Fibroblast of skin of right quadriceps (primary cell): ENCODE measurements at places on chromosomes 7 and 10.
A peak's percentile ranks its signal among the peaks of the same experiment; 100 is the strongest.

GRCh38 chr7:24108906-24109376, 175.0 kb upstream of the NPY start:
- no peak for DNase-seq

DNA sequence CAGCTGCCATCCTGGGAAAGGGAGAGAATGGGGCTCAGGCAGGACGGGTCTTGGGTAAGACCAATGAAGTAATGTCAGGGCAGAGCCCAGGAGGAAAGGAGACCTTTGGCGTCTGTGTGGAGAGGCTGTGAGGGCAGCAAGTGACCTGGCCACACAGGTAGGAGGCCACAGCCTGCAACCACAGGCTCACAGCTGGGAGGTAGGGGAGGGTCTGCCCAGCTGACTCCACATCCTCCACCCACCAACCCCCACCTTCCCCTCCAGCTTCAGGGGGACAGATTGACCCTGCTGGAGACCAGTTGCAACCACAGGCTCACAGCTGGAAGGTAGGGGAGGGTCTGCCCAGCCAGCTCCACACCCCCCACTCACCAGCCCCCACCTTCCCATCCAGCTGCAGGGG, 262.2 kb upstream of the TCERG1L start:
- DNase-seq = no peak

- no peak for DNase-seq
Observed at GRCh38 chr10:7738536-7739407, 35.7 kb downstream of the ITIH2 start.

- peak; percentile 85 for DNase-seq
Observed at GRCh38 chr7:94338921-94339371, 55.7 kb upstream of the COL1A2 start.

- peak; percentile 30 for DNase-seq
Observed at GRCh38 chr7:87354749-87355148, 9.3 kb downstream of the CROT start.

GRCh38 chr7:4650433-4651047, 31.6 kb upstream of the FOXK1 start:
- peak; percentile 30 for DNase-seq

DNA sequence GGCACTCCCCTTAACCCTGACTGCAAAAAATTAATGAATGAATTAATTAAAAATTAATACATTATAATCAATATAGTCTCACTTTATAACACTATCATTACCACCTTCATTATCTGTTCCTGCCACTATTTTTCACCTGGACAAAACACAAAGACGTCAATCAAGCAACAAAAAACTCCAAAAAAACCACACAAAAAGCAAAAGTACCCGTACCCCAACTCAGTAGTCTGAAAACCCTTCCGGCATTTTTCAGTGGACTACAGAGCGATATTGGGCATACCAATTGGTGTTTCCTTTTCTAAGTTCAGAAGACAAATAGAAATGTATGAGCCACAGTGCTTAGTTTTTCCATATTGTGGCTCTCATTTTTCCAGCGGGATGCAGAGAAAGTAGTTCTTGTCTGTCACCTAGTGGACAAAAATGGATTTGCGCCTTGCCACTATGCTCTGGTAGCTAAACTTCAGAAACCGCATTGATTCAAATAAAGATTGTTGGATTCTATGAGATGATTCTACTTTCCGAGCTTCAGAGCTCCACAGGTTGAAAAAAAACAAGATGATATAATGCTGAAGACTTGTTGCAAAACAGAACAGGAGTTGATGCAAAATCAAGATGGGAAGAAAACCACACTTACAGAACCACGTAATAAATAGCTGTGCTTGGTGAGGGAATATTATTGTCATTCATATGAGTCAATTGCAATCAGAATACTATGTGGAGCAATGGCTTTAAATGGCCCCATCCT, 50.6 kb upstream of the ITGB1 start:
- DNase-seq = peak; percentile 90

DNA sequence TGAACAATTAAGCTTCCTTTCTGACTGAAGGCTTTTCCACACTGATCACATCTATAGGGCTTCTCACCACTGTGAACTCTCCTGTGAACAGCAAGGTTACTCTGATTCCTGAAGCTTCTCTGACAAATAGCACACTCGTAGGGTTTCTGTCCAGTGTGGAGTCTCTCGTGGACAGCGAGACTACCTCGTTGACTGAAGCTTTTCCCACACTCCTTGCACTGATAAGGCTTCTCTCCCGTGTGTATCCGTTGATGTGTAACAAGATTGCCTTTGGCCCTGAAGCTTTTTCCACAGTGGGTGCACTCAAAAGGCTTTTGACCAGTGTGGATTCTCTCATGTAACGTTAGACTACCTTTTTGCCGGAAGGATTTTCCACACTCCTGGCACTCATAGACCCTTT, 4.4 kb downstream of the ZNF32 start:
- peak; percentile 31 for DNase-seq

GRCh38 chr10:100904917-100905316, 7.8 kb upstream of the SLF2 start:
- DNase-seq = no peak

DNA sequence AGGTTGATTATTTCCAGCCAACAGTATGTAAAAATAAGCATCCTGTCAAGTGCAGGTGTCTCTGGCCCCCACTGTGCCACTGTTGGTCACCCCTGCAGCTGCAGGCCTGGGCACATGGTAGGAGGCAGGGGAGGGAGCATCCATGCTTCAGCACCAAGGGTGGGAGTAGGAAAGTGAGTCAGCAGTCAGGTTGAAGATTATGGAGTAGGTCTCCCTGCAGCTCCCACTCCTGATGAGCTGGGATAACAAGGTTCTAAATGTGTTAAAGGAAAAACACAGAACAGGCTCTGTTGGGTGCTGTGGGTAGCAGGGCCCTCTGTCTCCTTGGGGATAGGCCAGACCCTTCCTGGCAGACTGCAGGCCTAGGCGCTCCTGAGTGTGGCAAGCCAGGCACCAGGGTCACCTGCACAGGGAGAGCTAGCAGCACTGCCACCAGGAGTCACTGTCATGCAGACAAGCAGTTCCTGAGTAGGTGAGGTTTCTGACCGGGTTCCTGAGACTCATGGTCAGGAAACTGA, 59.3 kb downstream of the NUDCD3 start:
- DNase-seq = no peak

GRCh38 chr10:123565691-123566660, 100.2 kb upstream of the GPR26 start:
- DNase-seq = no peak

DNA sequence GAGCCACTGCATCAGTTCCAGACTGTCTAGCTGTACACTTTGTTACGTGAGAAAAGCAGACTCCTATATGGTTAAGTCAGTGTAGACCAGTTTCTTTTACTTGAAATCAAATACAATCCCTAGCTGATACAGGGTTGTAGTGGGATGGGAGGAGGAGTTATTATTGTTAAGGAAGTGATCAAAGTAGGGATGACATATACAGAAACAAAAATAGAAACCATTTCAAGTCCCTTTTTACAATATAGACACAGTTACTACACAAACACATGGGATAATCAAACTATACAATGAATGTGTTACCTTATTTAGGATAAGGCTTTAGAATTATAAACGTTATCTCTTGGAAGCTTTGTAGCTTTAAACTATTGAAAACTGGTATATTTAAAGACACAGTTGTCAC, 233.9 kb downstream of the GRM8 start:
- DNase-seq = no peak

GRCh38 chr7:123324283-123324682, 124.5 kb upstream of the SLC13A1 start:
- DNase-seq = no peak

- no peak for DNase-seq
Observed at GRCh38 chr10:76937181-76937600, 700.4 kb downstream of the KCNMA1 start.

- DNase-seq = no peak
Observed at GRCh38 chr7:106895246-106895864, 30.3 kb downstream of the PIK3CG start.

DNA sequence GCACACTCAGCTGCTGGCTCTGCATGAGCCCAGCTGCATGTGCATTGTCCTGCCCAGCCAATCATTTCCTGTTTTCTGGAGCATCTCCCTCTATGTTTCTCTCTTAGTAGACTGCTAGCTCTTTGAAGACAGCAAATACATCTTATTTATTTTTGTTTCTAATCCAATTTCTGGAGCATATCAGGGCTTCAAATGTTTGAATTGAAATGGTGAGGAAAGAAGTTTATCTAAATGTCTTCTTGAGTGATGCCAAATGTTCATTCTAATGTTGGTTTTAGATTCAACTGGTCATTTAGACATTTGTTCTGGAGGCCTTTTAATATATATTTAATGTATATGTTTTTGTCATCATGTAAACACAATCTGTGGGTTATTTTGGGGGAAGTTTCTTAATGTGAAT, 141.9 kb downstream of the DNAJB9 start:
- no peak for DNase-seq

- DNase-seq = peak; percentile 69
Observed at GRCh38 chr7:46220066-46220630, 299.1 kb upstream of the IGFBP3 start.

DNA sequence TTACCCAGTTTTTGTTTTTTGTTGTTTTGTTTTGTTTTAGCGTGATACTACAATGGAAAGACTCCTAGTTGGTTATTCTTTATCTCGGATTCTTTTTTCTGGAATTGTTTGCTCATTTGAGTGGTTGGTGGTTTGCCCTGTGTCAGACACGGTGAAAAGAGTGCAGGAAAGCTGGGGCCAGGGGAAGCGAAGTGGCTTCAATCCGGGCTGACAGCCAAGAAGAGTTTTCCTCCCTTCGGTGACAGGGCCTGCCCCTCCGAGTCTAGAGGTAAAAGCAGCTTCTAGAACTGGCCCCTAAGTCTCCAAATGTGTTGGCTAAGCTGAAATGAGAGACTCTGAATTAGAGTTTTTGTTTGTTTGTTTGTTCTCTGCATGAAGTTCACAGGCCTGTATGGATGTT, 5.7 kb upstream of the AP5Z1 start:
- no peak for DNase-seq

DNA sequence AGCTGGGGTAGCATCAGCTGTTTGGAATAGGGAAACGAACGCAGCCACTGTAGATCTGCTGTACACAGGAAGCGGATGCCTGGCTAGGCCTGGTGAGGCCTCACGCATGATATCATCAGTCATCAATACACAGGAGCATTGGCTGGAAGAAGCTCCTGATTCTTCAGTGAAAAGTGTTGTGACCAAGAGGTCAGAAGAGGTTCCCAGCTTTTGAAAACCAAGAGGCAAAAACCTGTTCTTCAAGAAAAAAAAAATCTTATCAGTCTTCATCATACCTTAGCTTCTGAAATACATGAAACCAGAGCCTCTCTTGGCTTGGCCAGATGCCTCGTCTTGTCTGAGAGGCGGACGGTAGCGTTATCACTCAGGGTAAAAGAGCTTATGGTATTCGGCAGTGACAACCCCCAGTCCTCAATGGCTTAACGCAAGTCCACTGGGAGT, 139.3 kb upstream of the TCF7L2 start:
- DNase-seq = no peak

DNA sequence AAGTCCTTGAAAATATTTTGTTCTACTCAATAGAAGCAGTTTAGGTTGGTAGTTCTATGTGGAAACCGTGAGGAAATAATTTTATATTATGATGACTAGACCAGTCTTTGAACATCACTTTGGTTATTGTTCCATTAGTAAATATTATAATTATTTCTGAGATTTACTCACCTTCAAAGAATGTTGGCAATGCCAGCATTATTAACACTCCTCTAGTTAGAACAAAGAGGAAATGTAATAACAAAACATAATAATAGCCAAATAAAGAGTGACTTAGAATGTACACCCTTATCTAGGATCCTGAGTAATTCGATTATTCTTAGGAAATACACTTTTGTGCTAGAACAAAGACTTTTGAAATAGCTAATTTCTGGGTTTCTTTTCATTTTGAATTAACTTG, 121.1 kb downstream of the CFTR start:
- no peak for DNase-seq

DNA sequence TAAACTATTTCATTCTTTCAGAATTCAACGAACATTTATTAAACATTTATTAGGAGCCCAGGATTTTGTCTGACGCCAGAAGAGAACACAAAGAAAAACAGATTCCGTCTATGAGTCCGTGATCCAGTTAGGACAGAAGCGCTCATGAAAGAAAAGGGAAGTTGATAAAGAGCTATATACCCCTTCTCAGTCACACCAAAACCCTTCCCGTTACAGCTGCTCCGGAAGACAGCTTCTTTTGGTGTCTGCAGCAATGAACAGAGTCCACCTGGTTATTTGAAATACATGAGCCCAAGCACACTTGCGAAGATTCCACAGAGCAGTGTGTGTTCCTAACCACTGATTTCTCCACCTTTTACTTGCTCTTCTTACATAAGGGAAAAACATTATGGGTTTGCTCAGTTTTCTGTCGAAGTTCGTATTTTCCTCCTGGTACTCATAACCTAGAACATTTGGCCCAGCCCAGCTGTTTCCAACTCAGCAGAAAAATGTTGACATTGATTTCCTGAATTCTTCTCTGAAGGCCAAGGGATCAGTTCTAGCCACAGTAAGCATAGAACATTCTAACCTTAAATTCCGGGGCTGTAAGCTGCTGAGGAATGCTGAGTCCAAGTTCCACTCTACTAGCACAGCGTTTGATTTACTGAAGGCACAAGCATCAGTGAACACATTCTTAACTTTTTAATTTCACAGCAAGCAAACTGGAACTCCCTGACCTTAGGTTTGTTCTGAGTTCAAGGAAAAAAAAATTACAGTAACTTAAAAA, 206.5 kb downstream of the SORCS1 start:
- DNase-seq = no peak

DNA sequence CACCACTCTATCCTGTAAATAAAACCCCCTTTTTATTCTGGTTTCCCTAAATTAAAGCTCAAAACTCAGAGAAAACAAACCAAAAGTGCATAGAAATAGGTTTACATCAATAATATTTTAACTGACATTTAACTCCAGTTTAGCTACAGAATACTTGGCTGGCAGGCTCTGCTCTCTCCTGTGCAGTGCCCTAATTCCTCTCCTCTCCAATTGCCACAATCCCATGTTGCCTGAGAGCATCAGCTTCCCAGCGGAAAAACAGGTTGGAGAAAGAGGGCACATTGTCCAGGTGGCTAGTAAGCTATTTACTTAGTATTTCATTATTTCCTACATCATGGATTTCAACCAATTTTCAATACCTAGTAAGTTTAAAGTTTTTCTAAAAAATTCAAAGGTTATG, 8.7 kb downstream of the SEMA3E start:
- no peak for DNase-seq

- no peak for DNase-seq
Observed at GRCh38 chr7:103932389-103932788, 57.1 kb downstream of the RELN start.

- DNase-seq = peak; percentile 90
Observed at GRCh38 chr7:28784171-28784902, 173.8 kb downstream of the TRIL start.

- no peak for DNase-seq
Observed at GRCh38 chr7:3955751-3956696, 655.0 kb downstream of the SDK1 start.

- DNase-seq = peak; percentile 63
Observed at GRCh38 chr7:25481891-25482290, 253.6 kb upstream of the NPVF start.

DNA sequence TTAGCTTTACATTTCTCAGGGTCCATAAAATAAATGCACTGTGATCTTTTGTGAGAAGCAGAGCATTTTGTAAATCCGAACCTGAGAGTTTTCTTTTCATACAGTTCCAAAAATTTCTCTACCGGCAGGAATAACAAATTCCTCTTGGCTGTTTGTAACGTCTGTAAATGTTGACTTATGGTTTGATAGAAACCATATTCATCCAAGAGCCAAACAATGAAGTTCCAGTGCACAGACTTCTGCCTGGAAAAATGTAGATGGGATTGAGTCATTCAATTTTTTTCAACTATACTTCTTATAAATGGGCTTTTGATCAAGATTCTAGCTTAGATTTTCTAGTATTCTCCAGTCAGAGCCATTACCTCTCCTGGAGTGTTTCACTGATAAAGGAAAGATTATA, 530.6 kb downstream of the TFEC start:
- peak; percentile 6 for DNase-seq
